ENCODE measurements at places on chromosomes 3 and 15.

- DNase-seq, result no peak
Measured at GRCh38 chr3:142566096-142566495, 12.4 kb downstream of the ATR start.

- DNase-seq, result no peak
Measured at GRCh38 chr3:3355442-3355841, 176.0 kb upstream of the CRBN start.

DNA sequence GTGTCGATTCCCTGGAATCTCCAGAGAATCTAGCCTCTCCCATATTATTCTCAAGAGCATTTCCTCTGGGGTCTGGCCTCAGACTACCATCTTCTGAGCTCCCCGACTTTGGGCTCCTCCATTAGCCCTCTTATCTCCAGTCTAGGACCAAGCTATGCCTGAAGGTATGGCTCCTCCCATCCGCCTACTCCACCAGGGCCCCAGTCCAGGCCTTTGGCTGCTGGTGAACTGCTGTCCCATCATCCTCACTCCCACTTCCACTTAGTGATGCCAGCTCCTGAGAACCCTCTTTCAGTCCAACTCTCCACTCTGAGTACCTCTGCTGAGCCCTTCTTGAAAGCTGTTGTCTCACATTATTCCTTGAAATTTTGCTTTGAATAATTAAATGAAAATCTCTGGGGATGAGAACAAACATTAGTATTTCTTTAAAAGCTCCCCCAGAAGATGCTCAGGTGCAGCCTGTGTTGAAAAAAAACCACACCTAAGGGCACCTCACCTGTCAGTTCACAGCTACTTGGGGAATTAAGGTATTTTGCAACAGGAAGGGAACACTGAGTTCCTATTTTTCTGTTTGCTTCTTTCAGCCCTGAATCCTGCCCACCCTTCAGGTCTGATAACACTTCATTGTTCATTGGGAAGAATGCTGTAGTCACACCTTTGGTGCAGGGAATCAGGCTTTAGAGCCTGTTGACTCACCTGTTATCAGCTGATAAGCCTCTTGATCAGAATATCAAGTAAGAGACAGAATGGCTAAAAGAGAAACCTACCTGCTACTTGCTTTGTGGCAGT lies 9.5 kb downstream of the CLDN18 start:
- no peak for DNase-seq

DNA sequence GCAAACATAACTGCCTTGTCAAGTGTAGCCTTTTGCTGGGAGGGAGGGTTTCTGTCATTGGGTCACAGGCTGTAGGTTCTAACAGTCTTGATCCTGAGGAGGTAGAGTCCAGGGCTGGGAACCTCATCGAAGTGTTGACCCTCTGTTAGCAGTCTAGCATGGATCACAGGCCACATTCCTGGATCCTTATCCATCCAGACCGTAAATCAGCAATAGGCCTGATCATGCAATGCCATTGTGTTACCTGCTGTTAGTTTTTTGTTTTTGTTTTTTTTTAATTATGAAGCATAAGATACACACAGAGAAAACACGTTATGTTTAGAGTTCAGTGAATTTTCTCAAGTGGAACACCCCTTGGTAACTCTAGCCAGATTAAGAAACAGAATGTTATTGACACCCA lies 282.0 kb upstream of the TPM1 start:
- no peak for DNase-seq
